Effector memory CD8-positive, alpha-beta T cell (primary cell): ENCODE measurements at places on chromosomes 7 and 10.

GRCh38 chr10:27801171-27801785 lies 55.7 kb upstream of the MKX start:
- DNase-seq: no peak

DNA sequence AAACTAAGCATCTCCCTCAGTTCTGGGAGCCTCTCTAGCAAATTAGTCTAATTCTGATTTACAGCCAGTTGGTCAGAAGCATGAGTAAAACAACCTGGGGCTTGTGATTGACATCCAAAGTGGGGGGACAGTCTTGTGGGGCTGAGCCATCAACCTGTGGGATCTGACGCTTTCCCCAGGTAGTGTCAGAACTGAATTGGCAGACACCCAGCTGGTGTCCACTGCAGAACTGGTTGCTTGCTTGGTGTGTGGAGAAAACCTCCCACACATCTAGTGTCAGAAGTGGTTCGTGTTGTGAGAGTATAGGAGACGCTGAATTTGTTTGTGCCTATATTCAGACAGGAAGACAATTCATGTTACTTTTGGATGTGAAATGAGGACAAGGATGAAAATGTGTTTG lies 92.2 kb upstream of the PDCD4 start:
- no peak for DNase-seq

GRCh38 chr7:22601812-22602565 lies 102.0 kb upstream of the STEAP1B start:
- no peak for DNase-seq

DNA sequence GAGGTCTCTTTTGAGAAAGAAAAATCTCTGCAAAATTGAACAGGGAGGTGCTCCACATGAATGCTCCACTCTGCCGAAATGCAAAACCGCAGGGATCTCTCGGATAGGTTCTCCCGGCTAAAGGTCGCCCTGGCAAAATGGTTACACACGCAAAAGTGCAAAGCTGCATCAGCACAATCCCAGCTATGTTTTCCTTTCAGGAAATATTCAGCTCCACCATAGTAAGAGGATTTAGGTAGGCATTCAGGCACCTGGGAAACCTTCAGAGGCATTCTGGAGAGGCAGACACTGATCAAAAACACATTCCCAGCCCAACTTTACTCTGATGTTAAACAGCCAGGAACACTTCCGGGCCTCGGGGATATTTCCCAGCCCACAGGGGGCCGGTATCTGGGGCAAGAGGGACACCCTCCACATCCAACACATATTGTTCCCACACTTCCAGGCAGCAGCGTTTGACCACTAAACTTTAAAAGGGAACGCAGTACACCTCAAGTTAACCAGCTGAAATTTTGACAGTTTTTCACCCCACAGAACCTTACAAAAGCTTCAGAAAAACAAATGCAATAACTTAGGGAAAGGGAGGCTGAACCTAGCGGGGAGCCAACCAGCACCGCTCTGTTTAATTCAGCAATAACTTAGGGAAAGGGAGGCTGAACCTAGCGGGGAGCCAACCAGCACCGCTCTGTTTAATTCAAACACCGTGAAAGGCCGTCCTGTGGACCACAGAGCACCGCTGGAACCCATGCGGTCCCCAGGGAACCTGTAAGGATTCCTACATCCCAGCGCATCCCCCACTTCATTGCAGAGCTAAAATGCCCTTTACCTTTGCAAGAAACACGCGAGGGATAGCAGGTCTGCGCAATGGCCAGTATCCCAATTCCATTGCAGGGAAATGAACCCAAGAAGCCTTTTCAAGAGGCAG lies 45.9 kb downstream of the TNS3 start:
- no peak for DNase-seq

- no peak for DNase-seq
Measured at GRCh38 chr7:44374007-44374763, 48.8 kb upstream of the CAMK2B start.

DNA sequence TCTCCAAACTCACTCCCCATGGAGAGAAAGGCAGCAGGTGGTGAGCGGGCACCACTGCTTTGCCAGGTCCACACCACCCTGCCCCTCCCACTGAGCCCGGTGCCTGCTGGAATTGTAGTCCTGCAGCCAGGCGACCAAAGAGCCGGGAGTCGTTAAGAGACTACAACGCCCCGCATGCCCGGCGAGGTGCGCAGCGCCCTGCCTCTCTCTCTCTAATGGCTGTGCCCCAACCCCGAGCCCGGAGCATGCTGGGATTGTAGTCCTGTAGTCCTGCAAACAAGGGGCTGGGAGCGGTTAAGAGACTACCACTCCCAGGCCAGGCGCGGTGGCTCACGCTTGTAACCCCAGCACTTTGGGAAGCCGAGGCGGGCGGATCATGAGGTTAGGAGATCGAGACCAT lies 8.1 kb upstream of the ZNF727 start:
- DNase-seq: no peak

GRCh38 chr7:13042605-13043236 lies 355.3 kb downstream of the ARL4A start:
- DNase-seq: no peak

DNA sequence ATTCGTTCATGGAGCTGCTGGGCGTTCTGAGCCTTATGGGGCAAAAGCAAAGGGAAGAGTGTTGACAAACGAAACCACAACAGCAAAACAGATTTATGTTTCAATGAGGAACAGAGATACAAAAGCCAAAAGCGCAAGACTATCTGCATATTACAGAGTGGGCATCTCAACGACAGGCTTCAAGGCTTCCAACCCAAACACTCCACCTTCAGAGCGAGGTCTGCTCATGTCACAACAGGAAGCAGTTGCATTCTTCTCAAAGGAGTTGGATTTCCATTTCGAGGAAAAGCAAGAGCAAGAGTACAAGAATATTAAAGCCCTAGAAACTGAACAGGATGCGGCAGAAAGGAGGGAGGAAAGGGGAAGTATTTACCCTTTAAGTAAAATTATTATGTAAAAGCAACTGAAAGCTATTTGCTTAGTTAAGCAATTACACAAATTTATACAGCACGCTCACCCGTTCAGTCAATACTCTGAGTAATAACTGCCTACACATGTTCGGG lies 189.3 kb downstream of the ELMO1 start:
- DNase-seq: no peak

- DNase-seq: no peak
Measured at GRCh38 chr7:64098-64915, 128.1 kb upstream of the FAM20C start.

DNA sequence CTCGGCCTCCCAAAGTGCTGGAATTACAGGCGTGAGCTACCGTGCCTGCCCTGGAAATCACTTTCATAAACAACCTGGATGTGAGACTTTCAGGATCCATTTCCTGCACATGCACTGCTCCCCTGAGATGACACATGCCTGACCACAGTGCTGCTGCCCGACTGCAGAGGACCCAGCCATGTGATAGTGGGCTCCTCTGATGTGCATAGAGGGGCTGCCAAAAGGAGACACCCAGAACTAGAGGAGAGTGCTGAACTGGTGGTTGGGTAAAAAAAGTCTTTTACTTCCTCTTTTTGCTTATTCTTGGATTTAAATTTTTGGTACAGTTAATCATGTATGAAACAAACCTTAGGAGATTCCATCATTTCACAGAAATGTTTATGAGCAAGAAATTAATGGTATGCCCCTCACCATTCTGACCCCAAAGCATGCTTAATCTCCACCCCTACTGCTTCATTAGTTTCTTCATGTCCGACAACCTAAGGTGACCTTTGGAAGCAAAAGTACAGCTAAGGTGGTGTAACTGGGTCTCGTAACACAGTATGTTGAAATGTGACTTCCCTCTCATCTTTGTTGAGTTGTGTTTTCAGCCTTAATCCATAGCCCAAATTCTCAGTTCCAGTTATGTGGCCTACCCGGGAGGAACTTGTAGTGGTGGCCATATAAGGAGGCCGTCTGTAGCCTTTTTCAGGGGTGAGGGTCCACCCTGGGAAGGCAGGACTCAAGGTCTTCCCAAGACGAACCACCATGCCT lies 111.1 kb downstream of the RNF216 start:
- DNase-seq: no peak

- DNase-seq: no peak
Measured at GRCh38 chr10:35386594-35387174, 50.4 kb downstream of the CCNY start.

DNA sequence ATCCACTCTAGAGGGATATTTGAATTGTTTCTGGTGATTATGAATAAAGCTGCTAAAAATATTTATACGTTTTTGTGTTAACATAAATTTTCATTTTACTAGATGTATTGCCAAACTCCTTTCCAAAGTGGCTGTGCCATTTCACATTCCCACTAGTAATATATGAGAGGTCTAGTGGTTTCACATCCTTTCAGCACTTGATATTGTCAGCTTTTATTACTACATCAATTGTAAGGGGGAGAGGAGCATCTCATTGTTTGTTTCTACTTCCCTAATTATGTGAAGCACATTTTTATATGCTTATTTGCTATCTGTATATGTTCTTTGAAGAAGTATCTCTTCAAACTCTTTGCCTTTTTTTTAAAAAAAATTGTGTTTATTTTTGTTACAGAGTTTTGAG lies 184.5 kb downstream of the ADK start:
- DNase-seq: no peak

- DNase-seq: no peak
Measured at GRCh38 chr7:96598421-96598820, 111.2 kb downstream of the SEM1 start.

DNA sequence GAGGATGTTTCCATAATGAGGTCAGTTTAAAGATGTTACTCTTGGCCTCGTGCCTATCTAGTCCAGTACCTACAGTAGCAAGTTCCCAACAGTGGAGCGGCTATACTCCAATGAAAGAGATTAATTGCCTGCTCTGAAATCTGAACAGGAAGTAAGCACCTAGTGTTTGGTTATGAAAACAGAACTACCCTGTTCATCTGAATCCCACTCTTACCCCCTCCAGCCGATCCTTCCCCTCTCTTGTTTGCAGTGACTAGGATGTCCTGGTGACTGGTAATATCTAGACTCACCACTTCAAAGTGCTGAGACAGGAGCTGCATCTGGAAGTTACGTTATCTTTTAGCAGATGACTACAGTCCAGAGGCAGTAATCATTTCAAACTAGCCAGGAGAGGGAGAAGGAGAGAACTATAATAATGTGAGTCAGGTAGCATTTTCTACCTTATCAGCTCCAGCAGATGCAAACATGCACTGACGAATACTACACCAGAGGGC lies 666.7 kb upstream of the NRP1 start:
- DNase-seq: no peak

DNA sequence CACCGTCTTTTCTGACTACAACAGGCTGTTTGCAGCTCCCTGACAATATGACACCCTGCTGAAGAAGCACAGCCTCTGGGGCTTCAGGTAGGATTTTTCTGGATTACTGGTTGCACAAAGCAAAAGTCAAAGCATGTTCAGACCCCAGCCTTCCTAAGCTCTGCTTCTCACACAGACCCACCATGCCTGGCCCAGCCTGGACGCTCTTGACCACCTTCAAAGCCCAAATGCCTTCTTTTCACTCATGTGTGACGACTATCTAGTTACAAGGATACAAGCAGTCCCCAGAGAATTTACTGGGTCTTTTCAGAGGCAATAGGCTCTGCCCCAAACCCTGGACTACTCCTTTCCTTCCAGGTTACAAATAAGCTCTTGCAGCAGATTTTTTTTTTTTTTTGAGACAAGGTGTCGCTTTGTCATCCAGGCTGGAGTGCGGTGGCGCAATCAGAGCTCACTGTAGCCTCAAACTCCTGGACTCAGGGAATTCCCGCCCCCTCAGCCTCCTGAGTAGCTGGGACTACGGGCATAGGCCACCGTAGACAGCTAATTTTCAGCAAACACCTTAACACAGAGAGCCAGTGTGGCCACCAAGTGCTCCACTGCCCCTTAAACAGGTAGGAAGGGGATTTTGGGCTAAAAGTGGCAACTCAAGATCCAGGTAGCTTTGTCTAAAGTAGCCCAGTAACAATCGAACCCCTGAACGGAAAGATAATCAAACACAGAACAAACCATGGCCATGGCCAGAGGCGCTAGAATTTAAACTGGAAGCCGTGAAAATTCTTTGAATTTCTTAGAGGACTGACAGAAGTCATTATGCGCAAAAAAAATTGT lies 16.2 kb downstream of the SVIL start:
- no peak for DNase-seq
